ENCODE measurements at places on chromosomes 2 and 18.

GRCh38 chr2:187118331-187119099 lies 269.5 kb upstream of the ZSWIM2 start:
- DNase-seq, result no peak

DNA sequence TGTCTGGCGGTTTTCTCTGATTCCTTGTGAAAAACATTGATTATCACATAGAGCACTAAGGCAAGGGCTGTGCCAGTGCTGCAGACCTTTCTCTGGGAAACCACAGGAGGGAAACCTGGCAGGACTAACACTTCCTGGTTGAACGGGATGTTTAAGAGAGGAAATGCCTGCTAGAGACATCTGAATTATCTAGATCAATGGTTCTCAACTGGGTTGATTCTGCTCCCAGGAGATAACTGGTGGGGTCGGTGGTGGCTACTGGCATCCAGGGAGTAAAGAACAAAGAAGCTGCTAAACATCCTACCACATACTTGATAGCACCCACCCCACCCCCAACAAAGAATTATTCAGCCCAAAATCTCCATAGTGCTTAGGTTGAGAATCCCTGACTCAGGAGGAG lies 37.5 kb downstream of the DDX18 start:
- no peak for DNase-seq

GRCh38 chr18:78901923-78902794 lies 77.5 kb upstream of the SALL3 start:
- no peak for DNase-seq

DNA sequence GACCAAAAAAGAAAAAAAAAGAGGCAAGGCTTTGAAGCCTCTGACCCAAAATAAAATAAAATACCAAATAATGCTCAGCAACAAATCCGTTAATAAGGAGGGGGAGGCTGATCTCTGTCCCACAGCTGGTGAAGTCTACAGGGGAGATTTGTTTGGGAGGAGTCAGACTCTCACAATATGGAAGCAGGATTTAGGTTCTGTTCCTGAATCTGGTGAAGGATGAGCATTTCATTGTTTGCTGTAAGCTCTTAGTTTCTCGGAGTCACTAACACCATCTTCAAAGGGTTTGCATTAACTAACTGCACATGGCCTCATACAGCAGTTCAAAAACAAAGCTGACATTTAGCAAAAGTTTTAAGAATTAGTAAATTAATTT lies 339.4 kb upstream of the TNP1 start:
- no peak for DNase-seq

DNA sequence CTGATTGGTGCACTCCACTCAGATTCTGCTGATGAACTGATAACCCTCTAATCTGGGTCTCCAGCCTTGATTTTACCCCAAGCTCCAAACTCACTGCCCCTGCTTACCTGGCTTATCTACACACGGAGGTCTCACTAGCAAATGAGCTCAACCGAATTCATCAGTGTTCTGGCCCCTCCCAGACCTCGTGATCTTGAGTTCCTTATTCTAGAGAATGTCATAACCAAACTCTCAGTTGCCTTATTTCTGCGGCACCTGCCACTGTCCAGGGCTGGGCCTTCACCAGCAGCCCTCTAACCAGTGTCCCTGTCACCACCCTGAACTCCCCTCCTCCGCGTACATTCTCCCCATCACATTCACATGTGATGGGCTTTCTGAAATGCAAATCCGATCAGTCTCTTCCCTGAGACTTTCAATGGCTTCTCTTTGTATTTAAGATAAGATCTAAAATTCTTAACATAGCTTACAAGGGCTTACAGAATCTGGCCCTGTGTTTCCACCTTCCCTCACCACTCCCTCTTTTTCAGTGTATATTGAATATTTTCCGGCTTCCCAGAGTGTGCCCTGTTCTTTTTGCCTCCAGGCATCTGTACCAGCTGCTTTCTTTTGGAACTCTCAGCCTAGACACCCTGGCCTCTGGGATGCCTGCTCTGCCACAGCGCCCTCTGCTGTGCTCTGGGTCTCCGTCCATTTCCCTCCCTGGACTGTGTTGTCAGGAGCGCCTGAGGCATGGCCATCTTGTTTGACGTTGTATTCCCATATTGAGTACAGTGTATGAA lies 31.1 kb downstream of the NAB1 start:
- DNase-seq, result no peak

GRCh38 chr2:66576561-66577320 lies 141.8 kb downstream of the MEIS1 start:
- no peak for DNase-seq

DNA sequence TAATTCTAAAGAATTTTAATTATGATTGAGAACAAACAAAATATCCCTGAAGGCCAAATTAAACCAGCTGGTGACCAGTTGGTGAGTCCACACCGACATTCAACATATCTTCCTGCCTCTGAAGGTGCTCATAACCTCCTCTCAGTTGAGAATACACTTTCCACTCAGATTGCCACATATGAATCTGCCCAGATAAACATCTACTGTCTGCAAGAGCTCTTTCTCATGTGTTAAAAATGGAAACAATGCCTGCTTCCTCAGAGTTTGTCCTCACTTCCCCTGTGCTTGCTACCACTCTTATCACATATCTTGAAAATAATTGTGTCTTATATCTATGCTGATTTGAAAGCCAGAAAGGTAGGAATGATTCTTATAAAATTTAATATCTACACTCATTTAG lies 177.7 kb upstream of the GULP1 start:
- no peak for DNase-seq

GRCh38 chr2:236959876-236960275 lies 125.8 kb upstream of the COPS8 start:
- no peak for DNase-seq

DNA sequence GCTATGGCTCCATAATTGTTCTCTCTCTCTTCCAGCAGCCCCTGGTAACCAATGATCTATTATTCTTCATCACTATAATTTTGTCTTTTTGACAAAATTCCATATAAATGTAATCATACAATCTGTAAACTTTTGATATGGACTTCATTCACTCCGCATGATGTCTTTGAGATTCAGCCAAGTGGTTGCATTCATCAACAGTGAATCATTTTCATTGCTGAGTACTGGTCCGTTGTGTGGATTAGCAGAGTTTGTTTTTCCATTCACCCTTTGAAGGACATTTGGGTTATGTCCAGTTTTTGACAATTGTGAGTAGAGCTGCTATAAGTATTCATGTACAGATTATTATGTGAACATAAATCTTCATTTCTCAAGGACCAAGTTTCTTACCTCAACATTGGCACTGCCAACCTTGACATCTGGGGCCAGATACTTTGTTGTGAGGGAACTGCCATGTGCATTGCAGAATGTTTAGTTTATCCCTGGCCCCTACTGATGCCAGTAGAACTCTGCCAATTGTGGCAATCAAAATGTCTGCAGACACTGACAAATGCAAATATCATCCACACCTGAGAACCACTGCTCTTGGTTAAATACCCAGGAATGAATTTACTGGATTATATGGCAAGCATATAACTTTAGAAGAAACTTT lies 48.4 kb upstream of the BCL2L11 start:
- DNase-seq, result no peak

DNA sequence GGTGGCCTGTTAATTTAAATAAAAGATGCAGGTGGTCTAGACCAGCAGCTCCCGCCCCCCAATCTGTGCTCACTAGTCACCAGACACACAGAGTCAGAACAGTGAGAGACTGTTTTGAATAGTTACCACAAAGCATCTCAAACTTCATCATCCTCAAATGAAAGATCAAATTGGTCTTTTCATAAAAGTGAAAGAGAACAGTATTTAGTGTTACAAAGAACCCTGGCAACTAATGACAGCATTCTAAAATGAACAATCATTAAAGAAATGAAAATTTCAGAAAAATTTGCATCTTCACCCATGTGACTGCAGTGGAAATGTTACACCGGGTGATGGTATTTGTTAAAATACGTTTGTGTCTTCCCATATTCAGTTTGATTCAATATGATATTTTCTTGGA lies 65.5 kb upstream of the PMAIP1 start:
- no peak for DNase-seq

DNA sequence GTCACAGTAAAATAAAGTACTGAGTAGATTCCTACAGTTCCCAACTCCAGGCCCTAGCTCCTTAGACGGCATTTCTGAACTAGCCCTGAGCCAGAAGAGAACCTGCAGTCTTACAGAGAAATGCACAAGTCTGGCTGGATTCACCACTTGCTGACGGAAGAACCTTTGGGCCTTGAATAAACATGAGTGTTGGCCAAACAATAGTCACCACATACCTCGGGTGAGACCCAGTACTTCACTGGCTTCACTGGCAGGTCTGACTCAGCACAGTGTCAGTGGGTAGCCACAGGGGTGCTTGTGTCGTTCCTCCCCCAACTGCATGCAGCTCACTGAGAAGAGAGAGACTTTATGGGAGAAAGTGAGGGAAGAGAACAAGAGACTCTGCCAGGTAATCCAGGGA lies 88.9 kb downstream of the TMEM185B start:
- no peak for DNase-seq

GRCh38 chr2:134078354-134078753 lies 175.5 kb upstream of the MGAT5 start:
- peak; percentile 24 for DNase-seq

DNA sequence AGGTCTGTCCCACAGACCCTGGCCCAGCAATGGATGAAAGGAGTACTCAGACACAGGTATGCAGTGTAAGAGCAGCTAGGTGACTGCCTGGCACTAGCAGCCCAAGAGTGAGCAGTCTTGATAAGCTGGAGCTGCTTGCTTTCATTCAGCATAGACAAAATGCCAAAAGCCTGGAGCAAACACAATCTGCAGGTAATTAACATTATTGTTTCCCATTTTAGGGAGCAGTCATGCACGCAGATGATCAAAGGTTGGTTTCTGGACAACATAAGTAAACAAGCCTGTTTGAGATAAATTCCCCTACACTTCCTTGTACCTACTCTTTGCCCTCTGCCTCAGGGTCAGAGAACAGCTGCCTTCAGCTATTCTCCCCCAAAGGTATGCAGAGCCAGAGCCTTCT lies 73.7 kb upstream of the MSTN start:
- no peak for DNase-seq

GRCh38 chr2:9556121-9556743 lies 602 bp upstream of the ADAM17 start:
- no peak for DNase-seq

DNA sequence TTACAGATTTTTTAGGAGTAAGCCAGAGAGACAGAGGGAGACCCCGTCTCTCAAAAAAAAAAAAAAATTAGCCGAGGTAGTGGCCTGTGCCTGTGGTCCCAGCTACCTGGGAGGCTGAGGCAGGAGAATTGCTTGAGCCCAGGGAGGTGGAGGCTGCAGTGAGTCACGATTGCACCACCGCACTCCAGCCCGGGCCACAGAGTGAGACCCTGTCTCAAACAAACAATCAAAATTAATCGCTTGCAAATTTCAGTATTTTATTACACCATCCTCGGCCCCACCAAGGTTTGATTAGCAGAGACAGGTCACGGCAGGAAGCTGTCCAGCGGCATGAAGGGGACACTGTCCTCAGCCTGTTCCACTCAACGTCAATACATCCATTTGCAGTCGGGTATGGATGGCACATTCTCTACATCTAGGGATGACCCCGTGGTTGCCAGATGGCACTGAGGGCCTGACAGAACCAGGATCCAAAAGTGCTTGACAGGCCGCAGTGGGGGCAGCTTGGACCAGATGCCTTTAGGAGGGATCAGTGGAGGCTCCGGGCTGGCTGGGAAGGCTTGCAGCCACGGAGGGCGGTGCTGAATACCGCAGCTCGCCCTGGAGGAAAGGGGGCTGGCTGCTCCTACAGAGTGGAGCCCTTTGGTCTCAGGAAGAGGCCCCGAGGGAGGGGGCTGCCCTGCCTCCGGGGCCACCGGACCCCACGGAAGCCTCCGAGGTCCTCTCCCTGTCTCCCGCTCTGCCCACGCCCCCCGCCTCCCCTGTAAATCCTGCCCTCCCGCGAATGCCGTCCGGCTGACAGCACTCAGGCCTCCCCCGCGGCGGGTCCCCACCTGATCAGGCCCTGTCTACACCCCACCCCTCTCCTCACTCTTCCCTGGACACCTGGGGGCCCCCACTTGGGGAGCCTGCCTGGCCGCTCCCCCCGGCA lies 13.1 kb downstream of the ASPRV1 start:
- DNase-seq, result no peak

GRCh38 chr18:70415823-70416488 lies 127.1 kb downstream of the SOCS6 start:
- no peak for DNase-seq

DNA sequence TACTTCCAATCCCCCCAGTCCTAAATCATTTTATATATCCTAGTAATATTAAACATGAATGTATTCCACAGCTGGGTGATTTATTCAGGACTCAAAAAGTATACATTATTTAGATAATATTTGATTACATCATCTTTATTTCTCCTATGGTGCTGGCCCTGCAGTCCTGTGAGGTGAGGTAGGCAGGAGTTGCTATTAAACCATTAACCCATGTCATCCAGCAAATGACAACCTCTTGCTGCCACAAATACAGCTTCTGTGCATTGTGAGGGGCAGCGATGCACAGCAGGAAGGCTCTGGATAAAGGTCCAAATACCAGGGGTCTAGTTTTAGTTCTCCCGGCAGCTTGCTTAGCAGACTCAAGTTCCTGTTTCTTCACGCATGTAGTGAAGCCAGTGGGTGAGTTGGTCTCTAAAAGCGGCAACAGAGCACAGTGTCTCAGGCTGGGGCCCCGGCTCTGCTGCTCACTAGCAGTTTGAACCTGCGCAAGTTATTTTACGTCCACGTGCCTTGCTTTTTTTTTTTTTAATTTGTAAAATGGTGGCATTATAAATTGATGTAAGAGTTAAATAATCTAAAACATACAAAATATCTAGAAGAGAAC lies 36.1 kb downstream of the INSIG2 start:
- DNase-seq, result no peak

GRCh38 chr2:200174433-200175216 lies 131.9 kb upstream of the SPATS2L start:
- no peak for DNase-seq

GRCh38 chr2:39399570-39399969 lies 37.5 kb downstream of the MAP4K3 start:
- DNase-seq, result no peak

DNA sequence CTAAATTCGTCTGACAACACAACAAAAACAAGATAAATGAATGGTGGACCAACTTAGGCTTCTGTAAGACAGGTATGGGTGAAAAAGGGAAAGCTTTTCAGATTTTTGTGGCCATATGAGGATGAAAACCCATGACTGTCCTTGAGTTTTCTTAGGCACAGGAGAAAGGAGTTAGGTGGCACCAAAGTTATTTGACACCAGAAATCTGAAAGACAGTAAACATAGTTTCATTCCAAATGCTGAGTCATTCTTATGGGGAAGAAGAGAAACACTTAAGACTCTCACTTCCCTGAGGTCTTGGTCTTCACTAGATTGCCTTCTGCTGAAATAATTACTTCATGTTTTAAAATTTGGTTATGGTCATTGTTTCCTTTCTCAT lies 5.2 kb upstream of the GPD2 start:
- no peak for DNase-seq

DNA sequence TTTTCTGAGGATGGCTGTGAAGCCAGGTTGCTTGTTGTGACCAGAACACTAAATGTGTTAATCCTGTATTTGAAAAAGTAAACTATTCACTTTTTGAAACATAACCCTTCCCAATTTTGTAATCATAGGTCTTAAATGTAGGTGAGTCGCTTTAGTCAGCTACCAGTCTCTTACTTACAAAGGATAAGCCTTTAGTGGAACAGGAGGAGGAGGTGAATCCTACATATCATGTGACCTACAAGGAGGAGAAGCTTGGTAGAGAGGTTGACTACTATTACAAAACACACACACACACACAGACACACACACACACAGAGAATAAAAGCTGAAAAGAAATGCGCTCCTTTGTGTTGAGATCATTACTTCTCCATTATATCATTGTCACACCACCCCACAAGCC lies 59.9 kb upstream of the SPAG16 start:
- no peak for DNase-seq

GRCh38 chr2:104092886-104093285 lies 761.0 kb upstream of the POU3F3 start:
- no peak for DNase-seq

- no peak for DNase-seq
Observed at GRCh38 chr18:13623348-13623747, 103.0 kb downstream of the FAM210A start.

Data from hippocampal formation (tissue), 2 donors.